Esophagus squamous epithelium (tissue), 5 donors: ENCODE measurements at places on chromosomes 16 and 17. TPM values are rescaled to one million over a fixed set of nuclear protein-coding genes. Genes with fewer than 3 reads are reported as not detected.

- H3K27me3 ChIP-seq, result no peaks in the 10 kb centered on the region
- no peaks in the 10 kb centered on the region for H3K36me3 ChIP-seq
- no peak for DNase-seq
Observed at GRCh38 chr16:9409560-9410493, 318.4 kb downstream of the HAPSTR1 start.

DNA sequence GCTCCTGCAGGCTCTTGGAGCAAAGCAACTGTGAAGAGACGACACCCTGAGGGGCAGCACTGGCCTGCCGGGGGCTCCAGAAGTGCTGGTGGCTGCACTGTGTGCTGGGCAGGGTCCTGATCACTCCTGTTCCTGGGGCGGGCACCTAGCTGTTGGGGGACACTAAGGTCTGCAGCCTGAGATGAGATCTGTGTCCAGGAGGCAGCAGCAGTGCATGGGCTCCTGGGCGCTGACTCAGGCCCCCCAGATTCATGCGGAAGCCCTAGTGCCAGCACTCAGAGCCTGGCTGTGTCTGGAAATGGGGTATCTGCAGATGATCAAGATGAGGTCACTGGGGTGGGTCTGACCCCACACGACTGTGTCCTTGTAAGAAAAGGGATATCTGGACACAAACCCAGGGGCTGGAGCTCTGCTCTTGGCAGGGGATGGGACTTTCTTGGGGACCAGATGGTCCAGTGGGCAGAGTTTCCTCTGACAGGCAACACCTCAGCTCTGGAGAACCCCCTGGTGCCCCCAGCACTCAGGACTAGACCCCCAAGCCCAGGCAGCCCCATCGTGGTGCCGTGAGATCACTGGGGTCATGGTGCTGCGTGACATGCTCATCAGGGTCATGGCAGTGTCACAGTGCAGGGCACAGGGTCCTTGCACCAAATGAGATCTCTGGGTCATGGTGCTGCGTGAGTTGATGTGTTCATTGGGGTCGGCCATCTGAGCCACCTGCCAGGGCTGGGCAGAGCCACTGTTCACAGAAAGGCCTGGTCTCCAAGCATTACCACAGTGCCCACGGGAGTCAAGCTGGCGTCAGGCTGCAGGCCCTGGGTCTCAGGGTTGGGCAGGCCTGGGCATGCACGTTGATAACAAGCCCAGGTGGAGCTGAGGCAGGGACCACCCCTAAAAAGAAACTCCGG, 9.5 kb downstream of the FAAP100 start:
- no peak overlapping the region for H3K27ac ChIP-seq
- no peaks in the 10 kb centered on the region for H3K27me3 ChIP-seq
- H3K36me3 ChIP-seq, result peaks cover 97% of the 10 kb centered on the region
- no peak overlapping the region for H3K4me3 ChIP-seq

ZNF423 gene
- 1.4 TPM for total RNA-seq

GPR142 gene
- total RNA-seq, result not detected

GRCh38 chr17:37848690-37849616, 75.3 kb upstream of the TBC1D3K start:
- no peak for DNase-seq
- no peak overlapping the region for H3K4me3 ChIP-seq
- H3K27ac ChIP-seq, result no peak overlapping the region
- H3K36me3 ChIP-seq, result no peaks in the 10 kb centered on the region
- H3K4me1 ChIP-seq, result no peaks in the 10 kb centered on the region
- H3K27me3 ChIP-seq, result peaks cover 23% of the 10 kb centered on the region

GRCh38 chr17:44829523-44830358, at the start of gene GJC1:
TSS of gene GJC1 (minus strand) at chr17:44830287. CDS start at chr17:44805817, 24,470 bp downstream.
- H3K36me3 ChIP-seq, result no peaks in the 10 kb centered on the region
- H3K27ac ChIP-seq, result peak within 1 kb of the TSS; percentile 86
- H3K27me3 ChIP-seq, result peaks cover 32% of the 10 kb centered on the region
- H3K4me1 ChIP-seq, result peaks cover 22% of the 10 kb centered on the region
- no peak for DNase-seq

- no peaks in the 10 kb centered on the region for H3K27me3 ChIP-seq
- peak overlapping the region; percentile 93 for H3K4me3 ChIP-seq
- no peaks in the 10 kb centered on the region for H3K36me3 ChIP-seq
- no peak for DNase-seq
Observed at GRCh38 chr17:29930409-29931010, 482 bp upstream of the SSH2 start.

- H3K27ac ChIP-seq, result peak overlapping the region; percentile 55
- no peaks in the 10 kb centered on the region for H3K4me1 ChIP-seq
- H3K4me3 ChIP-seq, result no peak overlapping the region
Observed at GRCh38 chr17:41393294-41393693, 4.1 kb downstream of the KRT31 start.

TBC1D3 gene
- not detected for total RNA-seq

GRCh38 chr17:35448214-35448898, at the start of gene SLFN13:
TSS of gene SLFN13 (minus strand) at chr17:35448766. CDS start at chr17:35445680, 3,086 bp downstream.
- H3K4me3 ChIP-seq, result peak within 1 kb of the TSS; percentile 61
- no peaks in the 10 kb centered on the region for H3K4me1 ChIP-seq
- no peaks in the 10 kb centered on the region for H3K27me3 ChIP-seq
- H3K27ac ChIP-seq, result peak within 1 kb of the TSS; percentile 83

DNA sequence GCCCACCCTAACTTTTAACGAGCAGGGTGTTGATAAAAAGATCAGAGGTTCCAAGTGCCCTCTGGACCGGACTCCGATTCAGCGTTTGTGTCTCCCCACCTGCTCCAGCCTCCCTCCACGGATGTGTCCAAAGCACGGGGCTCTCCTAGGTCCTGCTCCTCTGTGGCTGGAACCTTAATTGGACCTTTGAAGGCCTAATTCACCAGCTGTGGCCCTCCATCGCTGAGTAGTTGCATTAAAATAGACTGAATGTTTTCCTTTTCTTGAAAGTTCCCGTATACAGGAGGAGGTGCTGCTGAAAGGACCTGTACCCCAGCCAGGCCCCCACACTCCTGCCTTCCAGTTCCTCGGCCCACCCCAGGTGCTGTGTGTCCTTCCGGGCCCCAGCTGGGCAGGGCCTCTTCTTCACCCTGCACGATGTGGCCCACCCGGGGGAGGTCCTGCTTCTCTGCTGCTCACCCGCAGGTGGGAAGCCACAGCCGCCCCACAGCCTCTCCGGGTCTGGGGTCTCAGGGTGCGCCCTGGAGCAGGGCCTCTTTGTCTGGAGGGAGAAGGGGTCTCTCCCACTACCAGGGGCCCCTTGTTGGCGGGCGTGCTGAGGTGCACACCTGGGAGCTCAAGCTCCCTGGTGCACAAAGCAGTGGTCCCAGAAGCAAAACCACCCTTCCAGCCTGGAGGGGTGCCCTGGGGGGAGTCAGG, 1.3 kb upstream of the CACNA1H start:
- H3K27me3 ChIP-seq, result peaks cover 12% of the 10 kb centered on the region
- H3K4me1 ChIP-seq, result peaks cover 17% of the 10 kb centered on the region
- H3K27ac ChIP-seq, result no peak overlapping the region
- no peak for DNase-seq
- no peaks in the 10 kb centered on the region for H3K36me3 ChIP-seq

GRCh38 chr17:78904371-78904770, 1.4 kb upstream of the CEP295NL start:
- H3K4me3 ChIP-seq, result no peak overlapping the region
- H3K4me1 ChIP-seq, result peaks cover 47% of the 10 kb centered on the region
- no peak for DNase-seq

KRTAP9-2 gene
- total RNA-seq, result not detected

- no peak overlapping the region for H3K27ac ChIP-seq
- no peaks in the 10 kb centered on the region for H3K36me3 ChIP-seq
- H3K4me3 ChIP-seq, result no peak overlapping the region
- no peaks in the 10 kb centered on the region for H3K4me1 ChIP-seq
- no peak for DNase-seq
Observed at GRCh38 chr17:48177816-48178215, 70.2 kb downstream of the SNX11 start.

WNT9B gene
- not detected for total RNA-seq

NUBP1 gene
- 21.1 TPM for total RNA-seq

DNA sequence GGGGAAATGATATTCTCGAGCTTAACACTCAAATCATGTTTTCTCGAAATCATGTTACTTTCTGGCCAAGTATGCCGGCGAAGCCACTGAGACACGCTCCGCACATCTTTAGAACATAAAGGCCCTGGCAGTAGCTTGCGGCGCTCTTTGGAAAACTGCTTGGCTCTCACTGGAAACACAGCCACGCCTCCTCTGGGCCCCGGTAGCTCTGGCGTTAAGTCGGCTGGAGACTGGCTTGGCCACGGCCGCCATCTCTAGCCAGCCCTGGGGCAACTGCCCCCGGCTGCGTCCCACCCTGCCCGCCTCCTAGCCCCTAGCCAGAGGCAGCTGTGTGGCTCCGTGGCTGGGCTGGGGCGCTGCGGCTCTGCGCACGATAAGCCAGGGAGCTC, 9.2 kb upstream of the BAIAP2 start:
- no peaks in the 10 kb centered on the region for H3K36me3 ChIP-seq
- peak overlapping the region; percentile 52 for H3K27ac ChIP-seq
- peaks cover 5% of the 10 kb centered on the region for H3K27me3 ChIP-seq

STX8 gene
- total RNA-seq, result 33.7 TPM

PLA2G10 gene
- total RNA-seq, result not detected

CENPX gene
- 87.0 TPM for total RNA-seq

GRCh38 chr17:1498233-1498632, 5.7 kb upstream of the MYO1C start:
- H3K4me3 ChIP-seq, result no peak overlapping the region
- no peak overlapping the region for H3K27ac ChIP-seq
- H3K36me3 ChIP-seq, result peaks cover 8% of the 10 kb centered on the region
- DNase-seq, result no peak
- no peaks in the 10 kb centered on the region for H3K27me3 ChIP-seq
- peaks cover 19% of the 10 kb centered on the region for H3K4me1 ChIP-seq

DNA sequence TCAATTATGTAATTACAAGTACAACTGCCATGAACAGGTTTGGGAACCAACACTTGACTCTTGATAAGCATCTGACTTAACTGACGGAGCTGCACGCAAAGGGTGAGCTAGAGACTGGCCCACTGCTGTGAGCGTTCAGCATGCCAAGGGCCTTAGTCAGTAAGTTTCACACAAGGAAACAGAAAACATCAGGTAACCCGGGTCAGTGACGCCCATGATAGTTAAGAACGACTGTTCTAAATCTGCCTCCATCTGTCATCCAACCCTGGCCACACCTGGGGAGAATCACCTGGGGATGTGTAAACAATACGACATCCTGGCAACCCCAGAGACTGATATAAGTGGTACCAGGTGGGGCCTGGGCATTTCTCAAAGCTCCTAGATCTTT, 12.3 kb downstream of the SMIM5 start:
- no peak for DNase-seq
- no peak overlapping the region for H3K4me3 ChIP-seq
- H3K4me1 ChIP-seq, result peaks cover 18% of the 10 kb centered on the region
- no peaks in the 10 kb centered on the region for H3K27me3 ChIP-seq

DNA sequence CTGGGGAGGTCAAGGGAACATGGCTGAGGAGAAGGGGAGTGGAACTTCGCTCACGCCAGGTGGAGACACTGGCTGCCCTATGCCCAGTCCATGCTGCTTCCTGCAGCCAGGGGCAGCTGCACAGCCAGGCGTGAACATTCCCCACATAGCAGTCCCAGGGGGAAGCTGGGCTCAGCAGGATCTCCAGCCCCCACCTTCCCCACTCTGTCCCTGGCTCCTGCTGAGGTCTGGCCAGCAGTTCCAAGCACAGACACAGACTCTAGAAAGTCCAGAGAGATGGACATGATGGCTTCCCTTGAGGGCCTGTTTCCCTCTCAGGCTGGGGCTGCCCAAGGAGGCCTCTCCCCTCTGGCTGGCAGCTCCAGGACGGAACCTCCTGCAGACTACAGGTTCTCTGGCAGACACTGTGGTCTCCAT, 9.3 kb downstream of the JUP start:
- H3K36me3 ChIP-seq, result no peaks in the 10 kb centered on the region
- no peak for DNase-seq
- peak overlapping the region; percentile 21 for H3K4me3 ChIP-seq

OTOP3 gene
- 33.9 TPM for total RNA-seq

GRCh38 chr17:82257473-82257872, 16.0 kb downstream of the CSNK1D start:
- no peak overlapping the region for H3K27ac ChIP-seq
- no peaks in the 10 kb centered on the region for H3K4me1 ChIP-seq
- DNase-seq, result no peak
- peaks cover 99% of the 10 kb centered on the region for H3K36me3 ChIP-seq
- H3K4me3 ChIP-seq, result no peak overlapping the region

GRCh38 chr17:41617698-41618097, 5.1 kb upstream of the KRT16 start:
- H3K27me3 ChIP-seq, result peaks cover 90% of the 10 kb centered on the region
- H3K36me3 ChIP-seq, result no peaks in the 10 kb centered on the region
- DNase-seq, result no peak
- H3K4me1 ChIP-seq, result peaks cover 4% of the 10 kb centered on the region
- no peak overlapping the region for H3K4me3 ChIP-seq

GRCh38 chr16:67814567-67814966, 7.9 kb downstream of the TSNAXIP1 start:
- H3K4me1 ChIP-seq, result peaks cover 3% of the 10 kb centered on the region
- no peak for DNase-seq
- H3K27ac ChIP-seq, result no peak overlapping the region
- no peaks in the 10 kb centered on the region for H3K36me3 ChIP-seq
- no peaks in the 10 kb centered on the region for H3K27me3 ChIP-seq

GRCh38 chr16:57600048-57600835, 28.2 kb upstream of the ADGRG1 start:
- no peak overlapping the region for H3K27ac ChIP-seq
- H3K27me3 ChIP-seq, result no peaks in the 10 kb centered on the region
- H3K4me1 ChIP-seq, result peaks cover 3% of the 10 kb centered on the region
- H3K4me3 ChIP-seq, result no peak overlapping the region

GRCh38 chr16:5296176-5296575, 198.6 kb upstream of the EEF2KMT start:
- H3K4me1 ChIP-seq, result no peaks in the 10 kb centered on the region
- DNase-seq, result no peak

DNA sequence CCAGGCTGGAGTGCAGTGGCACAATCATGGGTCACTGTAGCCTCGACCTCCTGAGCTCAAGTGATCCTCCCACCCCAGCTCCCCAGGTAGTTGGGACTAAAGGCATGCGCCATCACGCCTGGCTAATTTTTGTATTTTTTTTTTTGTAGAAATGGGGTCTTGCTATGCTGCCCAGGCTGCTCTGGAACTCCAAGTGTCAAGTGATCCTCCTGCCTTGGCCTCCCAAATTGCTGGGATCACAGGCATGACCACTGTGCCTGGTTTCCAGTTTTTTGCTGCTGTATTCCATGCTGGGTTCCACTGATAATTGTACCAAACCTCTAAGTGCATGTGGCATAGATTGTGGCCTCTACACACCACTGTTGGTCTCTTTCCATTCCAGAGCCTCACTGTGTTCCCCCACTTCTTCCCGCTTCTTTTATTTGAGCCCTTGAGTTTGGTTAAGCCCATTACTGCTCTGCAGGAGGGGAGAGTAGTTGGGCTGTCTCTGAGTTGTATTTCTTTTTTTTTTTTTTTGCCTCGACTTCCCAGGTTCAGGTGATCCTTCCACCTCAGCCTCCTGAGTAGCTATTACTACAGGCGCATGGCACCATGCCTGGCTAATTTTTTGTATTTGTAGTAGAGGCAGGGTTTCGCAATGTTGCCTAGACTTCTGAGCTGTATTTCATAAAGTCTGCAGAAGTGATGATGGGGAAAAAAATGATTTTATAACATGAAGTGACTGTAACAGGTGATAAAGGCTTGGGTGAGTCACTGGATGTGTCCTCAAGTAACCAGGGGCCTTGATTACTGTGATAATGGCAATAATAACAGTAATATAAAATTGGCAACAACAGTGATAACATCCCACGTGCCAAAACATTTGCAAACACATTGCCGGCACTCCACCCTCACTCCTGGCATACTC, 30.0 kb downstream of the EEF2K start:
- no peak overlapping the region for H3K4me3 ChIP-seq
- DNase-seq, result no peak
- no peaks in the 10 kb centered on the region for H3K27me3 ChIP-seq
